H1 (cell line): ENCODE measurements at places on chromosomes 11 and 22.

- no peak overlapping the region for H3K27ac ChIP-seq
- DNase-seq, result no peak
- H3K36me3 ChIP-seq, result no peaks in the 10 kb centered on the region
Measured at GRCh38 chr11:45603946-45604682, 61.3 kb downstream of the CHST1 start.

- no peaks in the 10 kb centered on the region for H3K36me3 ChIP-seq
- no peaks in the 10 kb centered on the region for H3K27me3 ChIP-seq
- no peaks in the 10 kb centered on the region for H3K4me1 ChIP-seq
- H3K27ac ChIP-seq, result no peak overlapping the region
Measured at GRCh38 chr11:79794484-79795393, 353.9 kb upstream of the TENM4 start.

DNA sequence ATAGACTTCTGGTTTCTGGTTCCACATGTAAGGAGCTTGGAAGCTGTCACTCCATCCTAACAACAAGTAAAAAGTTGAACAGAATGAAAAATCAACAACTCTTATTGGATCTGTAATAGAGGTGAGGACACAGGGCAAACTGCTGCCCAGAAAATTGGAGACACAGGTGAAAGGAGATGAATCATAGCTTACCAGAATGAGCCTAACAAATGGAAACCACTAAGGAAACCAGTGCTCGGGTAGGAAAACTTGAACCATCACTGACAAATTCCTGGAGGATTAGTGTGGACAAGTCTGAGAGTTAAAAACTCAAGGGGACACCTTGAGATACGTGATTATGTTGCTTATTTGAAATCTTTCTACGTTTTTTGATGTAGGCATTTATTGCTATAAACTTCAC lies 52.1 kb downstream of the GDPD4 start:
- no peaks in the 10 kb centered on the region for H3K4me1 ChIP-seq
- no peaks in the 10 kb centered on the region for H3K27me3 ChIP-seq
- no peak overlapping the region for H3K4me3 ChIP-seq
- no peaks in the 10 kb centered on the region for H3K36me3 ChIP-seq
- no peak overlapping the region for H3K27ac ChIP-seq

GRCh38 chr11:75421035-75421602 lies 11.9 kb downstream of the KLHL35 start:
- no peak overlapping the region for H3K27ac ChIP-seq
- no peaks in the 10 kb centered on the region for H3K4me1 ChIP-seq
- no peak overlapping the region for H3K4me3 ChIP-seq

GRCh38 chr22:46650078-46650810 lies 30.1 kb downstream of the GRAMD4 start:
- no peak for DNase-seq
- H3K4me1 ChIP-seq, result no peaks in the 10 kb centered on the region
- H3K27ac ChIP-seq, result no peak overlapping the region
- H3K27me3 ChIP-seq, result no peaks in the 10 kb centered on the region
- H3K4me3 ChIP-seq, result no peak overlapping the region

GRCh38 chr11:118790357-118791110 lies 430 bp downstream of the DDX6 start:
- H3K4me1 ChIP-seq, result peaks cover 2% of the 10 kb centered on the region; the same call in 1 of the 2 replicates
- peak overlapping the region; percentile 88 for H3K4me3 ChIP-seq
- DNase-seq, result peak; percentile 76
- peak overlapping the region; percentile 99 for H3K27ac ChIP-seq

GRCh38 chr22:47597041-47597440 lies 834.6 kb downstream of the TBC1D22A start:
- no peak for DNase-seq
- H3K27ac ChIP-seq, result no peak overlapping the region
- no peak overlapping the region for H3K4me3 ChIP-seq
- no peaks in the 10 kb centered on the region for H3K27me3 ChIP-seq
- H3K4me1 ChIP-seq, result no peaks in the 10 kb centered on the region

GRCh38 chr11:27485930-27486773 lies 13.6 kb upstream of the LGR4 start:
- H3K36me3 ChIP-seq, result peaks cover 15% of the 10 kb centered on the region
- no peaks in the 10 kb centered on the region for H3K27me3 ChIP-seq
- no peak for DNase-seq
- no peaks in the 10 kb centered on the region for H3K4me1 ChIP-seq
- no peak overlapping the region for H3K27ac ChIP-seq
